ENCODE measurements at places on chromosomes 7 and 10. TPM values are rescaled to one million over a fixed set of nuclear protein-coding genes. Genes with fewer than 3 reads are reported as not detected.
A peak's percentile ranks its signal among the peaks of the same experiment; 100 is the strongest.

The LIPJ gene
- total RNA-seq: not detected

The AOAH gene
- total RNA-seq: 3.1 TPM

The PIP gene
- total RNA-seq: not detected

The COL1A2 gene
- 30.9 TPM for total RNA-seq

The SCART1 gene
- 0.89 TPM for total RNA-seq

The ANKRD30A gene
- total RNA-seq: not detected

- no peak for DNase-seq
Observed at GRCh38 chr10:62638062-62638477, 166.4 kb upstream of the ADO start.

DNA sequence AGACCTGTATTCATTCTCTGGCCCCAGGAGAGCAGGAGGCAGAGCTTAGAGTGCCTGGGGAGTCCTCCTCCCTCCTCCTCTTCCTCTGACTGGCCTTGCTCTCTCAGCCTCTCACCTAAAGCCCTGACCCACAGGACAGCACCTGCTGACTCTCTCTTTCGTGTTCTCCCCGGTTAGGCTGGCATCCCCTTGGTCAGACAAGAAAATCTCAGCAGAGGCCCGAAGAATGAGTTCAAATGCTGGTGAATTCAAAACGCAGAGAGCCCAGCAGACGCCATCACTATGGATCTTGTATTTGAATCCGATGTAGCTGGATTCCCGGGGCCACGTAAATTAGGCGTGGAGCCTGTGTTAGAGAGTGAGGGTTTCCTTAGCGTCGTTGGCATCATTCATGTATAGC, 255.3 kb downstream of the KLF6 start:
- no peak for DNase-seq

- DNase-seq: peak; percentile 38
Observed at GRCh38 chr7:33062023-33062781, at the start of gene NT5C3A. TSS of gene NT5C3A (minus strand) at chr7:33062776. CDS start at chr7:33062705, 71 bp downstream.

DNA sequence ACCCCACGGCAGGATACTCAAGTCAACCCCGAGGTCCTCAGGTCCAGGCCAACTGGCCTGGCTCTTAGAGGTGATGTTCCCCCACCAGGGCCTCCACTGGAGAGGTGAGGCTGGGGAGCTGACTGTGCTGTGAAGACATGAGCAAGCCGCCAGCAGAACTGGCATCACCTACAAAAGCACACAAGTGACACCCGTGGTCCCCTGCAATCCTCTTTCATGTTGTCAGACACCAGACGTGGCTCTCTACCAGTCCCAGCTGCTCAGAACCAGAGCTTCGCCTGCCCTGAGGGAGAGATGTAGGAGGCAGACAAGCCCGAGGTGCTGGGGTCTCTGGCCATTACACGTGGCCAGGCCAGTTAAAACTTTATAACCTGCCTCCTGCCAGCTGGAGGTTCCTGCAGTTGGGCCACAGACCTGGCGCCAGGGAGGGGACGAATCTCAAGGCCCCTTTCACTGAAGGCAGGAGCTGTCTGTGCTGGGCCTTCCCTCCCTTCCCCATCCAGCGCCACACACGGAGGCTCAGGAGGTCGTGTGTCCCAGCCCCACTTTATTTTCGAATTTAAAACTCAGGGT, 2.2 kb downstream of the COMTD1 start:
- DNase-seq: no peak

- DNase-seq: no peak
Observed at GRCh38 chr10:42850931-42851330, 68.3 kb downstream of the BMS1 start.

- DNase-seq: no peak
Observed at GRCh38 chr7:112853422-112853821, 63.2 kb upstream of the TMEM168 start.

DNA sequence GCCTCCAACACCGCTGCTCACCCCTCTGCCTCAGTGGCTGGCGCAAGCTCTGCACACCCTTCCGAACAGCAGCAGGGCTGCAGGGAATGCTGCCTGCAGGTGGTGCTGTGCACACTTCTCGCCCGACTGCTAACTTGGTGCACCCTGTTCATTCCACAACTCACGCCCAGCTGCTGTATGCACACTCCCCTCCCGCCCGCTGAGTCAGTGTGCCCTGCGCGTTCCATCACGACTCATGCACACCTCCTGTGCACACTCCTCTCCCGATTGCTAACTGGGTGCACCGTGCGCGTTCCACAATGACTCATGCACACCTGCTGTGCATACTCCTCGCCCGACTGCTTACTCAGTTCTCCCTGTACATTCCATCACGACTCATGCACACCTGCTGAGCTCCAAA, 21.5 kb downstream of the ADARB2 start:
- peak; percentile 38 for DNase-seq

GRCh38 chr10:117544711-117545140, 2.2 kb downstream of the EMX2 start:
- DNase-seq: no peak

DNA sequence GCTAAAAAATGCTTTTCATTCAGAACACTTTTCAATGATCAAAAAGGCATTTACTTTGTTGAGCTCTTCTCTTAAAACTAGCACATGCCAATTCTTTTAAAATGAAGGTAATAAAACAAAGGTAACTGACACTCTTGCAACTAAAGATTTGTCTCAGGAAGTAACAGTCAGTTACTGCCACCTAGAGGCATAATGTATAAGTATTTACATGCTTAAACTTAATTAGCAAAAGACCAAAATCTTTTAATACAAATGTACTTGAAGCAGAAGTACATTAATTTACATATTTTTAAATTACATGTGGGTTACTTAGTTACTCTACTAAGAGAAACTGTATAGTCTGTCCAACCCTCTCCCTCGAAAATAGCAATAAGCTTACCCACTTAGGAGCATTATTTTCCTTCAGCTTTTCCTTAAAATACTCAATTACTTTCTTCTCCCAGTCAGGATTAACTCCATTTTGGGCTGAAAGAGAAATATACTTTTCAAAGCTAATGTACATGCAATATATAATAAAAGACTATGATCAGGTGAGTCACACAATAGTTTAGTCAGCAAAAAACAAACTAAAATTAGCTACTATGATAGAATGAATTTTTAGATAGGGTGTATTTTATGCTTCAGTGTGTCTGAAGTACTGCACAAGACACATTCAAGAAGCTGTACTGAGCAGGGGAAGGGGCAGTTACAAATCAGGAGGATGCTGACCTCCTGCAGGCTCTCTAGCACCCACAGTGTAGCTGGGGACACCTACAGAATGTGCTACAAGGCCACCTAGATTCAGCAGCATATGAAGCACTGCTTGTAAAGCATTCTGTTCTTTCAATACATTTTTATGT, 13.0 kb downstream of the MCMBP start:
- no peak for DNase-seq

DNA sequence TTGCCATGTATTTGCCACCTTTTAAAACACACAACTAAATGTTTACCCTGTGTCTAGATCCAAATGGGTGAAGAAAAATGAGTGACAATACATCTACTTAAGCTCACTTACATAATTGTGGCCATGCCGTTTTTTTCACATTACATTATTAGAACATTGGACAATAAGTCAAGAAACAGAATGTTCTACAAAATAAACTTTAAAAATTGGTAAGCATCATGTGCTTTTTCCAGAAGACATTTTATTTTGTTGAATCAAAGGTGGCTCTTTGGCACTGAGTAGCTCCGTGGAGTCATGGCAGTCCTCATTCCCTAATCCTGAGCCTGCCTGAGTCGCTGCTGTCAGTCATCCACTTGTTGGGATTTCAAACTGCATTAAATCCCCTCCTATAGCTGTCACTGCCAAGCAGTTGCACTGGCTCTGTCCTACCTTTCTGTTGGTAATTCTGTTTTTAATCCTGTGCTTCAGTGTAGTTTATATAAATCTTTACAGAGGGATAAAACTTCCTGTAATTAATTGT, 32.3 kb downstream of the CAV1 start:
- DNase-seq: no peak

- no peak for DNase-seq
Observed at GRCh38 chr10:98892523-98892922, 343.1 kb downstream of the HPSE2 start.

GRCh38 chr10:62554632-62555199, 180.5 kb downstream of the ZNF365 start:
- DNase-seq: no peak

GRCh38 chr7:120645966-120646365, 212.0 kb downstream of the TSPAN12 start:
- no peak for DNase-seq

- DNase-seq: no peak
Observed at GRCh38 chr7:7792056-7792455, 73.6 kb upstream of the RPA3 start.

- peak; percentile 93 for DNase-seq
Observed at GRCh38 chr7:78020136-78020873, 221.7 kb downstream of the PHTF2 start.

DNA sequence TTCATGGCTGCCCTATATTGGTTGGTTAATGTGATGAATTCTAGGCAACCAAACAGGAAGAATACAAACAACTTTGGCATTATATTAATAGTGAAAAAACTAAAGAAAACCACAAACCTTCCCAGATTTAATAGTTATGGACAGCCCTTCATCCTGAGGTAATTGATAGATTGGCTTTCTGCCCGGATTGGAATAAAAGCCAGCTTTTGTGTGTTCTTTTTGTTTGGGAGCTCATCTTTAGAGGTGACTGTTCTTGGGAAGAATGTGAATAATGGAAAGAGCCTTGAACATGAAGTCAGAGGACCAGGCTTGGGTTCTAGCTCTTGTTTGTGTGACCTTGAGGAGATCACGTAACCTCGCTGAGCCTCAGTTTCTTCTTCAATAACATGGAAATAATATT, 92.3 kb downstream of the VTI1A start:
- DNase-seq: no peak

DNA sequence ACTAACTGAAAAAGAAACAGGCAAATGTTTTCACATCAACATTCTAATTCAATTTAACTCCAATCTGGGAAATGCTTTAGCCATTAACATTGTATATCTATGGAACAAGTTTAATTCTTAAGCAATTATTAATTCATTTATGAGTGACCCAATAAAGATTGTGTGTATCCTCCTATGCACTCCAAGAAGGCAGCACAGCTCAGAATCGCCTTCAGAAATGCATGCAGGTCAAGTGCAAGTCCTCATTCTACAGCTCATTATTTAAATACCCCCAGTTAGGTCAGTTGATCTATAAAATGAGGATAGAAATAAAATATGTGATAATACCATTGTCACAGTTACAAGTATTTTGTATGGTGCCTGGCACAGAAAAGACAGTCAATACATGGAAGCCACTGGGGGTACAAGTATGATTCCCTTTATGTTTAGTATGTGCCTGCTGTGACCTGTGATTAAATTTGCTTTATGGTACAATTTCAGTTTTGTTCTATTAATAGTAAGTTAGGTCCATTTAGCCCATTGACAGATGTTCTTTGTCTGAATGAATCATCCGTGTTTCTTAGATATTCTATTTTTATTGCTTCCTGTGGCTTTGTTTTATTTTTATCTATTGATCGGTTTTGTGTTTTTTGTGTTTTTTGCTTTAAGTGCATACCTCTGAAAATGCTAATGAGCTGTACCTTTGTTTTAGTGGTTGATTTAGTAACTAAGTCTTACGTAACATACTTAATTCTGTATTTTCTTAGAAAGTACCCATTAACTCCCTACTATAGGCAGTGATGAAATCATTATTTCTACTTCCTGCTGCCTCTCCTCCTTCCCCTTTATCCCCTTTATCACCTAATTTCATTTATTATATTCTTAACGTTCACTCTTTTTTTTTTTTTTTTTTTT, 42.8 kb downstream of the CPXM2 start:
- no peak for DNase-seq

DNA sequence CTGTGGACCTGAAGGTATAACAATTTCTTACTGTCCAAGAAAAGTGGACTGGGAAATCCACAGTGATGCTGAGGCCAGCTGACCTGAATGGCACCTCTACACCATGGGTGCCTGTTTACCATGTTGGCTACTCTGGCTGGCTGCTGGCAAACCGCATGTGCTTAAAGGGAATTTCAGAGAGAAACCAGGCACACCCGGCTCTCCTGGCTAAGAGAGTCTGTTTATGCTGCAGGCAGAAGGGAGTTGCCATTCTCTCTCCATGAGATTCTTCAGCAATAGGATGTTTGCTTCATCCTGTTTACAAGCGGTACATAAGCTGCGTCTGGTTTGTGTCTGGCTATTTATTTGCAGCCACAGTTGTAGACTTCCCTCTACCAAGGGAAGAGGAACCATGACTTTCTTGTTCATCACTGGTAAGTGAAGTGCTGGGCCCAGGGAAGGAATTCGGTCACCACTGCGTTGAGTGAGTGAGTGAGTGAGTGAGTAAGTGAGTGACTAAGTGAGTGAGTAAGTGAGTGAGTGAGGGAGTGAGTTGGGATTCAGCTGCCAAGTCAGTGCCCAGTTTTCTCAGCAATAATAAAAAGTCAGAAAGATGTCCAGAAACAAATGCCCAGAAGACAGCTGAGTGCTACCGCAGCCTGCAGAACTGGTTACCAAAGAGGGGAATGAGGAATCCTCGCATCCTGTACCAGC, 90.4 kb downstream of the COBL start:
- no peak for DNase-seq

DNA sequence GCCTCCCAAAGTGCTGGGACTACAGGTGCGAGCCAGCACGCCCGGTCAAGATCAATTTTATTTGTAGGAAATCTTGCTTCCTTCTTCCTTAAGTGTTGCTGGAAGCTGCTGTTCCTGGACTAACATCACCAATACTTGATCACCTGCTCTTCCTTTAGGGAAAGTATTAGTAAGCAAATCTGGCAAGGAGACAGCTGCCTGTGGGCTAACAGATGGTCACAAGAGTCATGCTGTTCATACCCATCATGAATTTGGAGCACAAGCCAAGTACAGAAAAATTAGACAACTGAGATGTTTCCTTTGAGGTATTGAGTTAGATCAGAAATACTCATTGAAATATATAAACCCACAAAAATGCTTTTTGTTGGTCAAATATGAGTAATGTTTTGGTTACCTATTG, 27.9 kb downstream of the BAIAP2L1 start:
- DNase-seq: no peak

DNA sequence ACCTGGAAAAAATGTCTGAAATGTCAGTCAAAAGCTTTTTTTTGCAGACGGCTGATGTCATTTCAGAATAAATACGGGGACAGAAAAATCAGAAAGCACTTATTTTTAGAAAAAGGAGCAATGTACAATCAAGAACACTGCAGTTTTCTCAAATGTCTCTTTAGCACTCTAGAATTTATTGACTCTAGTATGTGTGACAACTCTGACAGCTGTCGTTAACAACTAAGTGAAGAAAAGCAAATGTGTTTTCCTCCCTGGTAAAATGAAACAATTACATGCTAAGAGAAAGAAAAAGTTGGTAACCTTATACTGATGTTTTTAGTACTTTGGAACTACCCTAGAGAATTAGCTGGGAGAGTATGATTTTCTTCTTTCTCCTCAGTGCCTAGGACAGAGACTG, 497.4 kb downstream of the GRM8 start:
- DNase-seq: no peak

- DNase-seq: no peak
Observed at GRCh38 chr10:48623009-48623408, 18.1 kb upstream of the ARHGAP22 start.

GRCh38 chr7:127717502-127718339, 65.7 kb downstream of the SND1 start:
- no peak for DNase-seq
